ENCODE measurements at places on chromosomes 6 and 20.

DNA sequence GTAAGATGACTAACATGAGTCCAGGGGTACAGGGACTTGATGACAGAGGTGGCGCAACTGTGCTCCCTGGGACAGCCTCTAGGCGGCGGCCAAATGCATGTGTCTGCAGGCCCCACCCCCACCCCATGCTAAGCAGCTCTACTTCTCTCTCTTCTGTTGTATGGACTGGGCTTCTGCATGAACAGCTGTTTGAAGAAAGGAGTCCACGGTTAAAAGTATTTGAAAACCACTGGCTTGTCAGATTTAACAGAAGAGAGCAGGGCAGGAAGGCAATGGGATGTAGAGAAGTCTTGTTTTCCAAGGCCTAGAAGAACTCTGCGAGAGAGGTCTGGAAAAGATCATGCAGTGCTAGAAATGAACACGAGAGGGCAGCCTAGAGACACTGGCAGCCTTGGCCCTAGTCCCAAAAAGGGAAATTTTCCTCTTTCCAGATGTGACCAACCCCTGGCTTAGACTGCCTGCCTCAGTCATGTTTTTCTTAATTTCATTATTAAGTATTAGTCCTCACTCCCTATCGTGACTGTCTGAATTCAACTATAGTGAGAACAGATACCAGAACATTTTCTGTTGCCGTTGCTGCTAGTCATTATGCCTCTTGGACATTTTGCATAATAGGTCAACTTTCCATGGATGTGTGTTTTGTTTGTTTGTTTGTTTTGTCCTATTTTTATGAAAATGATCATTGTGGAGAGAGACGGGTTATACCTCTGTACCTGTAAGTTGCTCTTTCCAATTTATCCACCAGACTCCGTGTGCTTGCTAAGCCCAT is 265.0 kb downstream of the ADGRG6 start:
- peak; percentile 71 for DNase-seq
- no peaks in the 10 kb centered on the region for H3K27me3 ChIP-seq
- peaks cover 17% of the 10 kb centered on the region for H3K4me1 ChIP-seq
- no peaks in the 10 kb centered on the region for H3K36me3 ChIP-seq
- no peak overlapping the region for H3K27ac ChIP-seq
- no peak overlapping the region for H3K4me3 ChIP-seq

- no peaks in the 10 kb centered on the region for H3K36me3 ChIP-seq
- H3K27ac ChIP-seq: no peak overlapping the region
- H3K27me3 ChIP-seq: no peaks in the 10 kb centered on the region
- peaks cover 17% of the 10 kb centered on the region for H3K4me1 ChIP-seq
- H3K4me3 ChIP-seq: no peak overlapping the region
Observed at GRCh38 chr6:79422666-79423065, 114.6 kb downstream of the LCA5 start.

- no peak overlapping the region for H3K4me3 ChIP-seq
- H3K27ac ChIP-seq: no peak overlapping the region
- peaks cover 27% of the 10 kb centered on the region for H3K27me3 ChIP-seq
- H3K36me3 ChIP-seq: no peaks in the 10 kb centered on the region
Observed at GRCh38 chr20:46898423-46898822, 3.8 kb downstream of the EYA2 start.

- H3K4me3 ChIP-seq: no peak overlapping the region
- H3K27ac ChIP-seq: no peak overlapping the region
- H3K4me1 ChIP-seq: no peaks in the 10 kb centered on the region
- no peaks in the 10 kb centered on the region for H3K27me3 ChIP-seq
- no peak for DNase-seq
- no peaks in the 10 kb centered on the region for H3K36me3 ChIP-seq
Observed at GRCh38 chr6:29734046-29735018, 11.1 kb downstream of the HLA-F start.

- H3K4me3 ChIP-seq: no peak overlapping the region
- H3K27ac ChIP-seq: no peak overlapping the region
- H3K4me1 ChIP-seq: no peaks in the 10 kb centered on the region
- no peaks in the 10 kb centered on the region for H3K27me3 ChIP-seq
- no peak for DNase-seq
- no peaks in the 10 kb centered on the region for H3K36me3 ChIP-seq
Observed at GRCh38 chr6:145329257-145329656, 406.1 kb downstream of the EPM2A start.

DNA sequence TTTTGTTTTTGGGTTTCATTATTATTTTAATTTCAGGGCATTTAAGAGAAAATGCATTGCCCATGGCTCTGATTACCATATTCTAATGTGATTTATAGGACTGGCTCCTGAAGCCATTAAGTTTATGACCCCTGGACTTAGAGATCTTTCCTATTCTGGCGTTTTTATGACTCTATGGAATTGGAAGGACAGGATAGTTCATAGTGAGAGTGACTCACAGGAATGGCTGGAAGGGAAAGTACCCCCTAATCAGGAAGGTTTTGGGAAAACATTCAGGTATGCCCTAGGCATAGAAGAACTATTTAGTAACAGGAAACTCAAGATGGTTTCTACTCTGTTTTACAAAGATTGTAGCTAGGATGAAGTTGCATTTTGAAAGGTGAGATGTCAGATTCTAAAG is 108.6 kb upstream of the SLC2A12 start:
- no peaks in the 10 kb centered on the region for H3K36me3 ChIP-seq
- peaks cover 6% of the 10 kb centered on the region for H3K4me1 ChIP-seq
- peak; percentile 36 for DNase-seq

DNA sequence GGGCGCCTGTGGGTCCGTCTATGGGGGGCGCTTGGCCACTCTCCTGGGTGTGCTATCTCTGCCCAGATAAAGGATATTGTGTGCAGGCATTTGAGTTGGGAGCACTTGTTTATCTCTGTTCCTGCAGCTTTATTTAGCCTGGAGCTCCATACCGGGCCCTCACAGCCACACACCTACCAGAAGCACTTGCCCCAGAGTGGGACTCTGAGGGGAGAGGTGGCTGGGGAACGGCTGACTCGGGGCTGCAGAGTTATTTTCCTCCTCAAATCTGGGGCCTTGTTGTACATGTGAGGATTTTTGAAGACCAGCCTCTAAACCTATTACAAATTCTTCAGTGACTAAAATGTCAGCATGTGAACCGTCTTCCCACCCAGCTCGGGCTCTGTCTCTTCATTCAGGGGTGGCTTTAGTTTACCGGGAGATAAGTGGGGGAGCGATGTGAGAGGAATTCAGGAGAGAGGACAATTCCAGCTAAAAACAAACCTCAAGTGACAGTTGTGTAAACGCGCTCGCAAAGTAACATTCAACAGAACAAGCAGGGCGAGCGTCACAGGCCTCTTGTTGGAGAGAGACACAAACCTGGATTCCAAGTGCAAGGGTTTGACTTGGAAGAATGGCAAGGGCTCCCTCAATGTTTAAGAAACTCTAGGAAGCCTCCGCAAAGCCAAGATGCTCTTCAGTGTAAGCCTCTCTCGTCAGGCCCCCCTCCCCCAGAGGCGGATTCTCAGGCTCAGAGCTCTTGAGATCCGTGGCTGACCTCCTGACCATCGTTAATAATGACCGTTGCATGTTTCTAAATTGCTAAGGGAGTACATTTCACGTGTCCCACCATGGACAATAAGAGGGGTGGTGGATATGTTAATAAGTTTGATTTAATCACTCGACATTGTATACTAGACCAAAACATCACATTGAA is 548.9 kb downstream of the QKI start:
- DNase-seq: no peak
- no peaks in the 10 kb centered on the region for H3K4me1 ChIP-seq
- no peak overlapping the region for H3K4me3 ChIP-seq
- H3K27me3 ChIP-seq: no peaks in the 10 kb centered on the region
- H3K27ac ChIP-seq: no peak overlapping the region
- no peaks in the 10 kb centered on the region for H3K36me3 ChIP-seq

DNA sequence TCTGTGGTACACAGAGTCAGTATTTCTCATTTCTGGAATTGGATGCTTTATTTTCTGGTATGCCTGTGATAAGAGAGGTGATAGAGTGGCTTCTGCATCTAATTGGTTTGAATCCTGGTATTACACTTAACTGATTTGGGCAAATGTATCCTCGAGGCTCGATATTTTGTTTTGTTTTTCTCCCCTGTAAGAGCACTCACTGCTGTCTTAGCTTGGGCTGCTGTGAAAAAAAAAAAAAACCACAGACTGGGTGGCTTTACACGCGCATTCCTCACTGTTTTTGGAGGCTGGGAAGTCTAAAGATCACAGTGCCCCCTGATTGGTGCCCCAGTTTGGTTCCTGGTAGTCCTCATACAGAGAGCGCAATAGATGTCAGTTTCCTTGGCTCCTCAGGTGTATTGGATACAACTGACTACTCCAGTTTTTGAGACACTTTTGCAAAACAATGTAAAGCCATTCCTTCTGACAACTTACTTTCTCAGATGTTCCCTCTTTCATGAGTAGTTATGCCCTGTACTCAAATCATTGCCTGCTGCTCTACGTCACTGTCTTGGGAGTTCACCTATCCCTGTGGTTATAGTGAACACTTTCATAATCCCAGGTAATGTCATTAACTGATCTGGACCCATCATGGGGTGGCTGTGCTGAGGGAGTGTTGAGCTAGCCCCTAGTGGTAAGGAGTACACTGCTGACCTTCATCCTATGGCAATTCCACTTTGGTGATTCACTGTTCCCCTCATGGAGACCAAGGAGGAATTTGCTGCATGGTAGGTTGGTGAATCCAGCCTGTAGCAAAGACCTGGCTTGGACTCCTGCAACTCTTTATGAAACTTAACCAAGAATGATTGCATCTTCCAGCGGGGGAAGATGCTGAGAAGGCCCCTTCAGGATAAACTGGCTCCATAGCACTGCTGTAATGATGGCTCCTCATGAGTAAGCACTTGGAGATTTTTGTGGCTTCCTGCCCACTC is 3.5 kb upstream of the ACAT2 start:
- peak overlapping the region; percentile 45 for H3K27ac ChIP-seq
- DNase-seq: peak; percentile 77
- no peak overlapping the region for H3K4me3 ChIP-seq
- no peaks in the 10 kb centered on the region for H3K27me3 ChIP-seq

- H3K27me3 ChIP-seq: no peaks in the 10 kb centered on the region
- H3K36me3 ChIP-seq: no peaks in the 10 kb centered on the region
- peak overlapping the region; percentile 58 for H3K4me3 ChIP-seq
- peaks cover 34% of the 10 kb centered on the region for H3K4me1 ChIP-seq
- DNase-seq: no peak
Observed at GRCh38 chr6:154479351-154479769, 31.1 kb downstream of the CNKSR3 start.

GRCh38 chr20:32248043-32248442 is 29.4 kb upstream of the KIF3B start:
- H3K27me3 ChIP-seq: no peaks in the 10 kb centered on the region
- H3K27ac ChIP-seq: no peak overlapping the region
- DNase-seq: no peak
- H3K4me3 ChIP-seq: no peak overlapping the region

DNA sequence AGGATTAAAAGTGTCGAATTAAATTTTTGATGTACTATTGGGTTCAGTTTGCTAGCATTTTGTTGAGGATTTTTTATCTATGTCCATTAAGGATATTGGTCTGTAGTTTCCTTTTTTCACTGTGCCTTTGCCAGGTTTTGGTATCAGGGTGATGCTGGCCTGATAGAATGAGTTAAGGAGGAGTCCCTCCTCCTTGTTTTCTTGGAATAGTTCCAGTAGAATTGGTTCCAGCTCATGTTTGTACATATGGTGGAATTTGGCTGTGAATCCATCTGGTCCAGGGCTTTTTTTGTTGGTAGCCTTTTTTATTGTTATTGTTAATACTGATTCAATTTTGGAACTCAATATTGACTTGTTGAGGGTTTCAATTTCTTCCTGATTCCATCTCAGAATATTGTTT is 141.8 kb downstream of the SIM1 start:
- no peaks in the 10 kb centered on the region for H3K36me3 ChIP-seq
- no peaks in the 10 kb centered on the region for H3K27me3 ChIP-seq
- no peaks in the 10 kb centered on the region for H3K4me1 ChIP-seq
- H3K4me3 ChIP-seq: no peak overlapping the region
- H3K27ac ChIP-seq: no peak overlapping the region
- DNase-seq: no peak

GRCh38 chr6:109406196-109406595 is 23.9 kb upstream of the CD164 start:
- no peak for DNase-seq
- H3K27ac ChIP-seq: no peak overlapping the region
- H3K27me3 ChIP-seq: no peaks in the 10 kb centered on the region
- H3K4me3 ChIP-seq: no peak overlapping the region
- no peaks in the 10 kb centered on the region for H3K4me1 ChIP-seq

DNA sequence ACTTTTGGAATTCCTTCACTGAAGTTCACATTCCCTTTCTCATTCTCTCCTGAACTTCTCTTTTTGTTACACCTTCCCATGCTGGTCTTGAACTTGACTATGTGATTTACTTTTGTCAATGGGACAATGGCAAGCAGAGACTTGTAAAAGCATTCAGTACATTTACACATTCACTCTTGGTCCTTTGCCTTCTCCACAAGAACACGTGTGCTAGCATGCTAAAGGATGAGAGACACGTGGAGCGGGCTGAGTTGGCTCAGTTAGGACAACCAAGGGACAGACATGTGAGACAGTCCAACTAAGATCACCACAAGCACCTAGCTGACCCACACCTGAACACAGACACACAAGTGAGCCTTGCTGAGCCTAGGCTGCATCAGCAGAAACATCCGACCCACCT is 91.3 kb upstream of the PAK5 start:
- no peaks in the 10 kb centered on the region for H3K36me3 ChIP-seq
- no peak overlapping the region for H3K27ac ChIP-seq
- no peaks in the 10 kb centered on the region for H3K27me3 ChIP-seq
- DNase-seq: no peak

- peaks cover 34% of the 10 kb centered on the region for H3K36me3 ChIP-seq
- DNase-seq: no peak
- H3K4me3 ChIP-seq: no peak overlapping the region
- peaks cover 29% of the 10 kb centered on the region for H3K4me1 ChIP-seq
Observed at GRCh38 chr20:41180599-41181333, 43.4 kb downstream of the PLCG1 start.

DNA sequence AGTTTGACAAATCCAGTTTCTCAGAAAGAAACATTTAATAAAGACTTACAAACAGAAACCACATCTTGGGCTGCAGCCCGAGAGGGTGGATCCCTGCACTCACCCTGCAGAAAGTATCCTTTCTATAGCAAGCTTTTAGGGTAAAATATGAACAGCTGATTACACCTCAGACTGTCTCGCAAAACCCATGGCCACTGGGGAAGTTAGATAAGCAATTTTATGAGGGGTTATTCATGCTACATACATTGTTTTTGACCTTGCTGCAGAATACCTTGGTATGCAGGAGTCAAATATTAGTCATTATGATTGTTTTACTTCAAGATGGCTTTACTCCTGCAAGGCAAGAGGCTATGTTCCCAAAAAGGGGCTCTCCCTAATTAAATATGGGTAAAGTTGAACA is 126.9 kb downstream of the OR2B2 start:
- H3K36me3 ChIP-seq: no peaks in the 10 kb centered on the region
- no peak overlapping the region for H3K4me3 ChIP-seq
- H3K27ac ChIP-seq: no peak overlapping the region
- peaks cover 13% of the 10 kb centered on the region for H3K27me3 ChIP-seq

DNA sequence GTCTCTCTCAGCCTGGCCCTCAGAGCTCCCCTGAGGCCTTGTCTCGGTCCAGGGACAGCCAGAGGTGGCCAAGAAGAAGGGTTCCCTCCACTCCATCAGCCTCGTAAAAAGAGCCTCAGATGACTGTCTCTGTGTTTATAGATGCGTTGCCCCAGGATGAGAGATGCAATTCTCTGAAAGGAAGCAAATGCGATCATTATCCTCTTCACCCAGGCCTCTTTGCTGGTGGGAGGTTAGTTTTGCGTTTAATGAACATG is 90.4 kb downstream of the YTHDF1 start:
- no peaks in the 10 kb centered on the region for H3K36me3 ChIP-seq
- H3K4me3 ChIP-seq: no peak overlapping the region
- peaks cover 11% of the 10 kb centered on the region for H3K27me3 ChIP-seq
- H3K27ac ChIP-seq: no peak overlapping the region
- peak; percentile 64 for DNase-seq
